ENCODE measurements at places on chromosomes 11 and 22.

DNA sequence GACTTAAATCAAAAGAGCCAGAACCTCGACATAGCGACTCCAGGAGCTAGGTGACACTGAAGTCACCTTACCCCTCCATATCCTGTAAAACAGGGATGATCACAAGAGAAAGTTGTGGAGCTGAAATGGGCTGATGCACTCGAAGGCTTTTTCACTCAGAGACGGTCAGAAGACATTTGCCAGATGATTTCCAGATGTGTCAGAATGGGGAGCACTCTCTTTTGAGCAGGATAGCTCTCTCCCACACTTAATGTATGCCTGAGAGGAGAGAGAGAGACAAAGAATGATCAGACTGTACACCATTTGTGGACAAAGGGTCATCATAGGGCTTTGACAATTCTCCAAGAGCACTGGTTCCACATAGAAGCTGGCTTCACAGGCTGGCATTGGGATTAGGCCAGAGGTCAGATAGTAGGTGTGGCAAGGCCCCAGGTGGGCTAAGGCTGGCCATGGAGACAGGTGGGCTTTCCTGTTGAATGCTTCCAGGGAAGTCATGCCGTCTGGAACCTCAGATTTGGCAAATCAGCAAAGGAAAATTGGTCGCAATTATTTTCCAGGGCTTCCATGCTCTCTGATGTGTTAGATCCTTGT lies 42.3 kb upstream of the ETS1 start:
- DNase-seq, result no peak

DNA sequence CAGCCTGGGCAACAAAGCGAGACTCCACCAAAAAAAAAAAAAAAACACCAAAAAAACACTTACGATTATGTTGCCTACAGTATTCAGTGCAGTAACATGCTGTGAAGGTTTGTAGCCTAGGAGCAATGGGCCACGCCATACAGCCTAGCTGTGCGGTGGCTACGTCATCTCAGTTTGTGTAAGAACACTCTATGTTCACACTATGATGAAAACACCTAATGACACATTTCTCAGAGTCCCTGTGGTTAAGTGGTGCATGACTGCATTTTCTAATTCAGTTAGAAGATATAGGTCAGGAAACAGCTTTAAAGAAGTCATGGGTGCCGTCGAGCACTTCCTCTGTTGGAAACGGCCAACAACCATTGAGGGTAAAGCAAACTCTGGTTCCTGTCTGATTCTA lies 75.7 kb upstream of the ANO1 start:
- DNase-seq, result no peak

GRCh38 chr22:26779108-26779507 lies 121.7 kb downstream of the MIAT start:
- no peak for DNase-seq

- no peak for DNase-seq
Observed at GRCh38 chr11:907668-908067, 2.9 kb downstream of the CHID1 start.

DNA sequence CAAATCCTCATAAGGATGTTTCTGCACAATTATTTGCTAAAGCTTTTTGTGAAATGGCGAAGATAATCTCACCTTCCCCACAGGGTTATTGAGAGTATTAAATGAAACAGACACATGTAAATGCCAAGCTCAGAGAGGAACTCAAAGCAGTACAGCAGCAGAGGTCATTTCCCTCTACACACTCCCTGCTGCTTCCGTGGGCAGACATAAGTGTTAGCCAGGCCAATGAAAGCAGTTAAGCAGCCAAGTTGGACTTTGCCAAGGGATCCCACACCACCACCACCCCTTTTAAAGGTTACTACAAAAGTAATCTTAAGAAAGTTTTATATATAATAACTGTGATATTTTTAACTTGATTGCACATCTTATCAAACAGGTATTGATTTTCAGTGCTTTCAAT lies 4.0 kb upstream of the FAM111A start:
- no peak for DNase-seq

GRCh38 chr22:22425356-22425755 lies 83.2 kb downstream of the ZNF280B start:
- DNase-seq, result no peak

DNA sequence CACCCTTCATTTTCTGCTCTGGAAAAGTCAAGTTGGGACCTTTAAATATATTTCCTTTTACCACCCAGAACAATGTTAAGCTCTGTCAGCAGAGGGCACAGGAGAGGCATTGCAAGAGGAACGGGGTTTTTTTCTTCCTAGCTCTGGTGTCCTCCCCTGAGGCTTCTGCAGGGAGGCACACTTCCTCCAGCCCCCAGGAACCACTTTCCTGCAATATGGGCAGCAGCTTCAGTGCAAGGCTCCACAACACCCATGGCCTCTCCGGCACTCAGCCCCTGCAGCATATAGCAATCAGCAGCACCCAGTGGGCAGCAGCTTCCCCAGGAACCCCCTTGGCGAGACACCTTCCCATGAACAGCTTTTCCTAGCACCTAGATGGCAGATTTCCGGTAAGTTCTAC lies 101.4 kb downstream of the SYT9 start:
- DNase-seq, result no peak

DNA sequence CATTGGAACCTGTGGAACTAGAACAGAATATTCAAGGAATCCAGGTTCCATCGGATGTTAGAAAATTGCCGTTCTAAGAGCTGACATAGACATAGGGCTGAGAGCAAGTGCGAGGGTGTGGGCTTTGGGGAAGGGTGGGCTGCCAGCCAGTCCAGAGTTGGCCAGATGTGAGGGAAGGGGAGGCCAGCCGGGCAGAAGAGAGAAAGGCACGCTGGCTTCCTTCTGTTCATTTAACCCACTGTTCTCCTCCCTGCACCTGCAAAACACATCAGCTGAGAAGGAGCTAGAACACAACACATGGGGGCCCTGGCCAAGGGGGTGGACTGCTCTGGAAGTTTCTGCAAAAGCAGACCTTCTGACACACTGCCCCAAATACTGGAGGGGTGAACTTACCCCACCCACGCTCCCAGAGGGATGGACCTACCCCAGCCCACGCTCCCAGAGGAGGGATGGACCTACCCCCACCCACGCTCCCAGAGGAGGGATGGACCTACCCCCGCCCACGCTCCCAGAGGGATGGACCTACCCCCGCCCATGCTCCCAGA lies 98.0 kb downstream of the SHANK2 start:
- no peak for DNase-seq

DNA sequence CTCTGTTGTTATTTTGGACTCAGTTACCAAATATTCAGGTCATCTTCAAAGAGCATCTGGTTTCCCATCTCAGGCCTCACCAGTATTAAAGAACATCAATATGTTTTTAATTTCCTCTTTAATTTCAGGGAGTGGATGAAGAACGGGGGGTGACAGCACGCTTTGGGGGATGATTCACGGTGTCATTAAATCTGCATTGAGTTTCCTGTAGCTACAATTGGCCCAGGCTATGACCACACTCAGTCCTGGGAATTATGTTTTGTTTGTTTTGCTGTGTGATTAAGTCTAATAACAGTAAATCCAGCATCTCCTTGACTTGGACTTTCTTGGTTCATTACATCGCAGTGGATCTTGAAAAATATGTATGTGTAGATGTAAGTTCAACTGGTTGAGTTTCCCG lies 149.7 kb upstream of the SEZ6L start:
- DNase-seq, result no peak
